Vagina (tissue), 2 donors: ENCODE measurements at places on chromosomes 6 and 20.

DNA sequence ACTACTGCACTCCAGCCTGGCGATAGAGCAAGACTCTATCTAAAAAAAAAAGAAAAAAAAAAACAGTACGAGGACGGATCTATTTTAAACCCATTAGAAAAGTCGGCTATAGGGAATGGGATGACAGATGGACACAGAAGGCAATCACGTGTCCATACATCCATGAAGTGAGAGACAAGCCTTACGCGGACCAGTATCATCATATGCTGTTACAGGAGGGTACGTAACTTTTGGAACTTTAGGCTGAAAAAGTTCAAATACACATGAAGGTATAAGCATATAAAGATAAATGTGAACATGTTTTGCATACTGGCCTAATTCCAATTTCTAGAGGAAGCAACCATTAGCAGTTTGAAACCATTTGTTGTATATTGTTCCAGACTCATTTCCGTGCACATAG lies 109.8 kb upstream of the EXOC2 start:
- DNase-seq: no peak

DNA sequence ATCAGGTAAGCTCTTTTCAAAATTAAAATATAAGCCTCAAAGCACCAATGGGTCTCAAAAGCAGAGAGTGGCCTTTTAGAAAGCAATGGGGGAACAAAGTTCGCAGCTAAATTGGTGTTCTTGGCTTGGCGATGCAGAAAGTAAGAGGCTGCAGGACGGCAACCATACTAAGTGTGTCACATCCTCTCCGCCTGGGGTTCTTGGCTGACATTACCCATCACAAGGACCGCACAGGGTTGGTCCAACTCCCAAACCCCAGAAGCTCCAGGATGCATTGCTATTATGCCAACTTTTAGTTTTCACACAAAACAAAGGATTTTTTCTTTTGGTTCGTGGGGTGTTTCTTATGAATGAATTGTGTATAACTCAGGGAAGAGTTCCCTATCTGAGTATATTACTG lies 124.8 kb downstream of the PRKN start:
- no peak for DNase-seq

DNA sequence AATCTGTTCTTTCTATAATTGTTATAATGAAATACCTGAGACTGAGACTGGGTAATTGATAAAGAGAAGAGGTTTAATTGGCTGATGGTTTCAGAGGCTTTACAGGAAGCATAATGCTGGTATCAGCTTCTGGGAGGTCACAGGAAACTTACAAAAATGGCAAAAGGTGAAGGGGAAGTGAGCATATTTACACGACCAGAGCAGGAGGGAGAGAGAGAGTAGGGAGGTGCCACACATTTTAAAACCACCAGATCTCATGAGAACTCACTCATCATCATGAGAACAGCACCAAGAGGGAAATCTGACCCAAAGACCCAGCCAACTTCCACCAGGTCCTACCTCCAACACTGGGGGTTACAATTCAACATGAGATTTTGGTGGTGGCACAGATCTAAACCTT lies 2.6 kb upstream of the SIRPB1 start:
- no peak for DNase-seq

GRCh38 chr20:5390720-5391119 lies 74.0 kb upstream of the PROKR2 start:
- DNase-seq: no peak

GRCh38 chr6:15227827-15228318 lies 18.0 kb upstream of the JARID2 start:
- no peak for DNase-seq

GRCh38 chr6:107621229-107621937 lies 131.5 kb downstream of the SOBP start:
- no peak for DNase-seq

DNA sequence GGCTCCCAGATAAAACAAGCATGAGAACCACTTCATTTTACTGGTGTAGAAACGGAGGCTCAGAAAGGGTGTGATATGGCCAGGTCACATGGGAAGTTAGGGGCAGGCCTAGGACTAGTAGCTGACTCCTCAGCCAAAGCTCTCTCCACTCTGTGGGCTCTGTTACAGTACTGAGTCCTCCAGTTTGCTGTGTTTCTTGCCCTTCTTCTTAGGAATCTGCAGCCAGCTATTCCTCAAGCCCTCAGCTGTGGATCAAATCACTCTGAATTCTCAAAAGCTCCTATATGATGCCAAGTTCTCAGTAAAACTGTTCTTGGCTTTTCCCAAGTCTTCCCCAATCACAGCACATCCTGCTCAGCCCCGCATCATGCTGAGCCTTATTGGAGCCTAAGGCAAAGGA lies 42.5 kb upstream of the ADGRF1 start:
- no peak for DNase-seq
